NCI-H345 (cell line): ENCODE measurements at places on chromosomes 5 and 9.

- no peak for DNase-seq
These were observed 192.0 kb downstream of the IRX1 start for GRCh38 chr5:3787604-3788003.

DNA sequence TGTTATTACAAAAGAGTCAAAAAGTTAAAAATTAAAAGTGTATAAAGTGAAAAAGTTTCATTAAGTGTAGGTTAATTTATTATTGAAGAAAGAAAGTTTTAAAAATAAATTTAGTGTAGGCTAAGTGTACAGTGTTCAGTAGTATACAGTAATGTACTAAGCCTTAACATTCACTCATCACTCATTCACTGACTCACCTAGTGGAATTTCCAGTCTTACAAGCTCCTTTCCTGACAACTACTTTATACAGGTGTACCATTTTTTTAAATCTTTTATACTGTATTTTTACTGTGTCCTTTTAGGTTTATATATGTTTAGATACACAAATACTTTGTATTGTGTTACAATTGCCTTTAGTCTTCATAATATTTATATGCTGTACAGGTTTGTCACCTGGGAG lies 530.2 kb upstream of the FAM174A start:
- DNase-seq: no peak

- DNase-seq: no peak
These were observed 213.0 kb upstream of the IL12B start for GRCh38 chr5:159543326-159543725.

DNA sequence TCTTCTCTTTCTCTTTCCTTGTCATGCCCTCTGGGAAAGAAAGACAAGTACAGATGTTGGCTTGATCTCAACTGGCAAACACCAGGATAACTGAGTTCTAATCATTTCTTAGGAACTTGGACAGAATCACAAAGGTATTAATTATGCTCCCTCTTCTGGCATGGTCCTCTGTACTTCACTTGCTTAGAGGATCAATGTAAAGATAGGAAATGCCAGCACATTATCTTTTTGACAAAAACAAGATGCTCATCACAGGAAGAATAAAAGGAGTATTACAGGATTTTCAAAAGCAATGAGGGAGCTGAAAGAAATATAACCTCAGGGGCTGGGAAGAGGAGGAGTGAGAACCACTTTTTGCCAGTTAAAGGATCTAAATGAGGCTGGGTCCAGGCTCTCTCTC lies 70.6 kb downstream of the LHFPL2 start:
- DNase-seq: no peak

DNA sequence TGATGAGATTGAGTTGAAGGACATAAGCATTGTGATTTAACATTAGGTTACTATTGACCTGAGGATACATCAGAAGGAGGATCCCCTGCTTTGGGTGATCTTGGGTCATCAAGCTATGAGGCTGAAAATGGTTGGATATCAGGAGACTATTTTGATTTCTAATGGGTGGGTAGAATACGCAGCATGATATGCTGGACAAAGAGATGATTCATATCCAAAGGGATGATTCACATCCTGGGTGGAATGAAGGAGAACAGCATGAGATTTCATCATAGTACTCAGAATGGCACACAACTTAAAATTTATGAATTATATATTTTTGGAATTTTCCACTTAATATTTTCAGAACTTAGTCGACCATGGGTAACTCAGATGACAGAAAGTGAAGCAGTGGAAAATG lies 1759.5 kb upstream of the C9orf72 start:
- no peak for DNase-seq
